ENCODE measurements at places on chromosomes 12 and 14. TPM values are rescaled to one million over a fixed set of nuclear protein-coding genes. Genes with fewer than 3 reads are reported as not detected.
A peak's percentile ranks its signal among the peaks of the same experiment; 100 is the strongest.

- DNase-seq: no peak
Measured at GRCh38 chr12:26119391-26119989, 5.3 kb downstream of the BHLHE41 start.

DNA sequence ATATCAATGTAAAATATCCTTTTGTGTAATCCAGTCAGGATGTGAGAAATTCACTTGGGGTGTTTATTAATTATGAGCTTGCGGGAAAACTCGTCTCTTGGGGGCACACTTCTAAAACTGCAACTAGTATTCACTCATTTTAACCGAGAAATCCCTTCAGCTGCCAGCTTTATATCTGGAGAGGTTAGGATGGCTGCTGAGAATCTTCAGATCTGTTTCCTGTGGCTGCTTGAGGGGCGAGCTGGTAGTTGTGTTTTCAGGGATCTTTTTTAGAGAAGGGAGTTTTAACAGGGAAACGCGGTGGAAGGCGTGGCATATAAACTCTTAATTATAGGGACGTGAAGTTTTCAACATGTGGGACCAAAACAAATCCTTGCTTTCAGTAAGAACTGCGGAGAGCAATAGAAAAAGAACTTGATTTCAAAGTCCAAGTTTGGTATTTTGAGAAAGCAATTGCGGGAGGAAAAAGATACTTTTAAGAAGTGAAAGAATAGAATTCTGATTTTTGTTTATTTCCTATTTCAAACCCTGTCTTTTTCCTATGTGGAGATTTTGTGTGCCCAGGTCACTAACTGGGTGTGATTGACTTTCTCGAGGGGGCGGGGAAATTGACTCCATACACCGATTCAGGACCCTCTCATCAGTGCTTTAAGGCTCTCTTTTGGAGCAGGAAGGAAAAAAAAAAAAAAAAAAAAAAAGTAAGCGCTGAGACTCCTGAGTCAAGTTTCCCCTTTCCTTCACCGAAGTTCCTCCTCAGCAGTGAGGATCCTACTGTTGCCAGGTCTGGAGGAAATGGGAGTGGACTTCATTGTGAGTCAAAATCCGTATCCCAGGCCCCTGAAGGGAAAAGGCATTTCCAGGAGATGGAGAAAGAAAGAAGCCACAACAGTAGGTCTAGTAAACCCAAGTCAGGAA lies 1.1 kb downstream of the PPFIBP1 start:
- peak; percentile 25 for DNase-seq

GRCh38 chr12:53090105-53090504 lies 7.4 kb upstream of the IGFBP6 start:
- no peak for DNase-seq

- DNase-seq: no peak
Measured at GRCh38 chr12:14954269-14954668, 7.1 kb downstream of the ARHGDIB start.

- peak; percentile 36 for DNase-seq
Measured at GRCh38 chr12:120234643-120235368, 30.7 kb downstream of the PXN start.

Gene ACOT6
- 0.13 TPM for total RNA-seq

Gene LALBA
- total RNA-seq: not detected

Gene KRT86
- total RNA-seq: 0.18 TPM
